Stimulated activated CD4-positive, alpha-beta T cell treated with anti-CD3 and anti-CD28 coated beads, Interleukin-4, amount 100 ng/mL, for 24 hours (primary cell): ENCODE measurements at places on chromosomes 7 and 10.
A peak's percentile ranks its signal among the peaks of the same experiment; 100 is the strongest.

DNA sequence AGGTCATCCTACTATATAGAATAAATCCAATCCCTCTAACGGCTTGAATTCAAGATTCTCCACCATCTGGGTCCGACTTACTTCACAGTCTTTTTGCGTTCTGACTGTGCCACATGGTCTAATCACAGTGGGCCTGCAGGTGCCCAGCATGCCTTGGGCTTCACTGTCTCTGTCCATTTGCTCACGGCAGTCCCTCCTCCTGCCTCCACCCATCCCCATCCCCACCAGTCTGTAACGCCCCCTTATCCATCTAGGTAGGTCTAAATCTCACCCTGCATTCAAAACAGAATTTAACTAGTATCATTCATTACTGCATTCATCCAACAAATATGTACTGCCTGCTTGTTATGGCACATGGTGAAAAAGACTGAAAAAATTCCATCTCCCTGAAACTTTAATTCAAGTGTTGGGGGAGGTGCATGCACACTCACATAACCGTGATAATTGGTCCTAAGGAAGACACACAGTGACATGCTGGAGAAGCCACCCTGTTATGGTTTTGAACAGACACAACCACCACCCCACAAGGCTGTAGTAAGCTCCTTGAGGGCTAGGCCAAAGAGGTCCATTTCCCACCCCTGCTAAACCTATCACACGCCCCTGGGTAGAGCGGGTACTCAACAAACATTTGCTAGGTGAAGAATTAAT lies 24.2 kb downstream of the SORBS1 start:
- no peak for DNase-seq

DNA sequence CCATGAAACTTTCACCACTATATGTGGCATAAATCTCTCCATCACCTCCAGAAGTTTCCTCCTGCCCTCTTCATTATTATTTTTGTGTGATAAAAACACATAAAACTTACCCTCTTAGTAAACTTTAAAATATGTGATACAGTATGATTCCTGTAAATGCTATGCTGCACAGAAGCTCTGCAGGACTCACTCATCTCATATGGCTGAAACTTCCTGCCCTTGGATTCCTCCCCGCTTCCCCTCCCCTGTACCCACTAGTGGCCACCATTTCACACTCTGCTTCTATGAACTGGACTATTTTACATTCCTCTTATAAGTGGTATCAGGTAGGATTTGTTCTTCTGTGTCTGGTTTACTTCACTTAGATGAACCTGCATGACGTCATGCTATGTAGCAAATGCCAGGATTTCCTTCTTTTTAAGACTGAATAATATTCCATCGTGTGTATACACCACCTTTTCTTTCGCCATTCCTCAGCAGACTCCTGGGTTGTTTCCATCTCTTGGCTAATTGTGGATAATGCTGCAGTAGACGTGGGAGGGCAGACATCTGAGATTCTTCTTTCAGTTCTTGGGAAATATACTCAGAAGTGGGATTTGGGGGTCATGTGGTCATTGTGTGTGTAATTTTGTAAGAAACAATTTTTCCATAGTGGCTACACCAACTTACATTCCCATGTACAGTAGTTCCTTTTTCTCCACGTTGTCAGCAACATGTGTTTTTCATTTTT lies 335.2 kb downstream of the SDK1 start:
- DNase-seq: no peak

DNA sequence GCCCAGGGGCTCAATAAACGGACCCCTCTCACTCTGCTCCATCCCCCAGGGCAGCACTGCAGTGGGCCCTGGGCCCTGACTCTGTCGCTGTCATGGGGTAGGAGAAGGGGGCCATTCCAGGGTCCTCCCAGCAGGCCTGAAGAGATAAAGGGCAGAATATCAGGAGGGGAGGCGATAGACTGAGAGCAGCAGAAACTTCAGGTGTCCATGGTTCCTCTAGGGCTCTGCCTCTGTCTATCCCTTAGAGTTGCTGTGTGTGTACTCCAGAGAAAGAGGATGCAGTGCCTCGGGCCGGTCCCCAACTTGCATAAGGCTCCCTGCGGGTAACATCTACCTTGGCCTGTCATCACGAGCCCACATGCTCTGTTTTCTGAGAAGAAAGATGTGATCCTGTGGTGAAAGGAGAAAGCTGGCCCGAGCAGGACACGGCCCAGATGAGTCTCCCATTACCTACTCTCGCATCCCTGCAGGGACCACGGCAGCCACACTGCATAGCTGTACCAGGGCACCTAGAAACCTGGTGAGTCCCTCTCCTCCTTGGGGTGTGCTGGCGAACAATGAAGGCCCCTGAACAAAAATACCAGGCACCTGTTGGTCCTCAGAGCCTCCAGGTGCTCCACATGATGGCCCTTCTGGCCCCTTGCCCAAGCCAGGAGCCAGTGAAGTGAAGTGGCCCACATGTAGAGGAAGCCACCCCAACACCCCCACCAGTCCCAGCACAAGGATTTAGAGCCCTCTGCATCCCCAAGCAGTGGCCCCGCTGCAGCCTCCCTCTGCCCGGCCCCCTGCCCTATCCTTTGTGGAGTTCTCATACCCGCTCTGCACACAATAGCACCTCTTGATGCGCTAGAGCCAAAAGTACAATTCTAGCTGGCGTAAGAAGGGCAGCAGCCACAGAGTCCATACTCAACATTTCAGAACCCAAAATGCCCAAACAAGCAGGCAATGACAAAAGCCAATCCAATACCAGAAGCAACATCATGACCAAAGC lies 106.8 kb downstream of the ARHGAP22 start:
- no peak for DNase-seq

DNA sequence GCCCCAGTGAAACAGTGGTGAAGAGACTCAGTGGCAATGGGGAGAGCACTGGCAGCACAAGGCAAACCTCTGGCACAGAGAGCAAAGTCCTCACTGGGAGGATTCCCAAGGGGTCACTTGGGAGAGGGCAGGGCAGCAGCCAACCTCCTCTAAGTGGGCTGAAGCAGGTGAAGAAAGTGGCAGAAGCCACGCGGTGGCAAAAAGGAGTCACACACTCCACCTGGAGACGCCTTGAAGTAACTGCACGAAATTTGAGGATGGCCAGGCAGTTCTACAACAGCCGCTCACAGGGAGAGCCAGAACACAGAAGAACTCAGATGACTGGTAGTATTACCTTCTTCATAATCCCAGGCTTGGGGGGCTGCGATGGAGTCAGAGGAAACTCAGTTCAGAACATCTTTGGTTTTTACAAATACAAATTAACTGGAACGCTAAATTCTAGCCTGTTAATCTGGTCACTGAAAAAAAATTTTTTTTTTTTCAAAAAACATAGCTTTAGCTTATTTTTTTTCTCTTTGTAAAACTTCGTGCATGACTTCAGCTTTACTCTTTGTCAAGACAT lies 574 bp upstream of the IL6 start:
- peak; percentile 59 for DNase-seq

DNA sequence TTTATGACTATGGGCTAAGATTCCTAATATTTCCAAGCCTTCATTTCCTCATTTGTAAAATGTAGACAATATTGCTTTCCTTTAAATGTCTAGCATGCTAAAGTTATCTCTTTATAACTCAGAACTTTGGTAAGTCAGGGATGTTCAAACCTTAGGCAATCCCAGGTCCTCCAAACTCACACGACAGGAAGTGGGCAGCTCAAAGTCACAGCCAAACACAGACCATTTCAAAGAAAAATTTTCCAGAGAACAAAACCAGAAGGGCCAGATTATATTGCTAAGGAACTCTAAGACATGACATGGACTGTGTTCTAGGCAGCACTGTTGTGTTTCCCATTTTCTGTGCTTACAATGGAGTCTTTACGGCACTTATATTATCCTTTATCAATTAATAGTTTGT lies 87.8 kb upstream of the DYNC1I1 start:
- no peak for DNase-seq

DNA sequence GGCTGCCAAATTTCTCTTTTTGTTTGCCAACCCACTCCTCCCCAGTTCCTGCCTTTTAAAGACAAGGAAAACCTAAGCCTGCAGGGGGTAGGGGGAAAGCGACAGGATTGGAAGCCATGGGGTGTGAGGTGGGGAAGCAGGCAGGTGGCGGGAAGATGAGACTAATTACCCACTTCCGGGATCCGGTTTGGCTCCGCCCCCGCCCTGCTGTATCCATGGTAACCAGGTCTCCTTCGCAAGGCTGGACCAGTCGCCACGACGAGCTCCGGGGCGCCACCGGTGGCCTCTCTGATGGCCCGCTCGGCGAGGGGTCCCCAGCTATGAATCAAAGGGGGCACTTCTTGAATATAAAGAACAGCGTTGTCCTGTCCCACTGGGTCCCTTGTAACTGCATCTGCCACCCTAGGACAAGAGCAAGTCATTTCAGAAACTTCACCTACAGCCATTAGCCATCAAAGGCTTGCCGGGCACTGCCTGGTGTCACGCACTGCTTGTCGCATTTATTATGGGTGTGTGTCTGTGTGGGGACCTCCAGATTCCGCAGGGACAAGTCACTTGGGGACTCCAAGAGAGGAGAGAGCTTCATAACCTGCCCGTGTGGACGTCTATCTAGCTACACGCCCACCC lies 55.4 kb upstream of the LMTK2 start:
- peak; percentile 59 for DNase-seq

DNA sequence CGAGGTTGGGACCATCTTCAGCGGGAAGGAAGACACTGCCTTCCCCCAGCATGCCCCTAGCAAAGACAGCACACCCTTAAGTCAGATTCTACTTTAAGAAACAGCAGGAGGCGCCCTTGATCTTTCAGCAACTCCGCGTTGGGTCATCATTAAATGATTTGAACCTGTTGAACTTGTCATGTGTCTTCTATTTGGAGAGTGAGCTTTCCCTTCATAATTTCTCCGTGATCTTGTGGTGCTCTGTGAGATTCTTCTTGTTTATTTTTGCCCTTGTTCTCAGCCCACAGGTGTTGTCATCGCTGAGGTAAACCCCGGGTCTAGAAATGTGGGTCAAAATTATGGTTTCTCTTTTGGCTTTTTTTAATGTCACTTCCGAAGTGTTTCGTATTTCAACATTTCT lies 49.5 kb upstream of the PITRM1 start:
- no peak for DNase-seq

GRCh38 chr7:132218876-132219275 lies 357.4 kb downstream of the PLXNA4 start:
- DNase-seq: no peak

GRCh38 chr10:13337827-13338196 lies 10.3 kb downstream of the SEPHS1 start:
- no peak for DNase-seq

- DNase-seq: no peak
These were observed 22.0 kb downstream of the INPP5A start for GRCh38 chr10:132559538-132559937.

GRCh38 chr10:112465299-112465883 lies 18.4 kb downstream of the VTI1A start:
- no peak for DNase-seq

DNA sequence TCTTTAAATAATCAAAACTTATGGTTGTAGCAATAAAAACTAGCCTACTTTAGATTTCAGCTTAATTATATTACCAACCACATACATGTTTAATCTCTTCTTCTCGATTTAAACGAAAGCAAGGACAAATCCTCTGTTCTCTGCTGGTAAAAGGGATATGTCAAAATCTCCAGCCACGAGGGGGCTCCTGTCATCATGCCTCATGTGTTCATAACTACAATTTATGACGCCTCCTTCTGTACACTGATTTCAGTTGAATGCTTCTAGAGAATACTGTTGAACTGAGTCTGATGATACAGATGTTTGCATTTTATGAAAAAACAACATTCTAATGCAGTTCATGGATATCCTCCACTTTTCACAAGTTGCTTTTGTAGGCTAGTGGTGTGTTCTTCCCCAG lies 220.0 kb upstream of the DPP6 start:
- no peak for DNase-seq

DNA sequence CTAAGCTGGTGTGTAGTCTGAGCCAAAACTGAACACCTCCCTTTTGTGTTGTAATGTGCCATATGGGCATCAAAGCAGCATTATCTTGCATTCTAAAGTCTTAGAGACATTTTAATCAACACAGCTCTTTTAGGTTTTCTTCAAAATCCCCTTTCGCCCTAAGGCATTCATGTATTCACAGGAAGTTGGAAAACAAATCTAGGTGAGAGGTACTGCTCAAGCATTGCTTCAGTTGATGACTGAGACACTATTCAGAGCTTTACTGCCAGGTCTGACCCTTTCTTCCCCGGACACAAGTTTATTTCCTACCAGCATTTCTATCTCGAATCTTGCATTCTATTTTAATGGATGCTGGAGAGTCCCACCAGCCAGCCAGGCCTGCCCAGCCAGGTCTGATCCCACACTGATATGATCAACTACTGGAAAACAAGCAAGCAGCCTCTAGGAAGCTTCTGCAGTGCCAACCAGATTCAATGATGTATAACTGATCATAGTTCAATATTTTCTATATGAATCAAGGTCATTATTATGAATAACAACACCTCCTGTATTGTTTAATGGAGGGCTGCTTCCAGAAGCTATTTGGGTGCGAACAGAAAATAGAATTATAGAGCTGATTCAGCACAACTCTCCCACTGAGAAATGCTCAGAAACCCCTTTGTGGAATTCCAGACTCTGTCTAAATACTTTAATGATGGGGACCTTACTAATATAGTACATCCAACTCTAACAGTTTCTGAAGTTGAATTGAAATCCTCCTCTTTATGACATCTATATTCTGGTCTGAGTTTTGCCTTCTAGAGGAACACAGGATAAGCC lies 4.0 kb upstream of the BRAF start:
- no peak for DNase-seq

DNA sequence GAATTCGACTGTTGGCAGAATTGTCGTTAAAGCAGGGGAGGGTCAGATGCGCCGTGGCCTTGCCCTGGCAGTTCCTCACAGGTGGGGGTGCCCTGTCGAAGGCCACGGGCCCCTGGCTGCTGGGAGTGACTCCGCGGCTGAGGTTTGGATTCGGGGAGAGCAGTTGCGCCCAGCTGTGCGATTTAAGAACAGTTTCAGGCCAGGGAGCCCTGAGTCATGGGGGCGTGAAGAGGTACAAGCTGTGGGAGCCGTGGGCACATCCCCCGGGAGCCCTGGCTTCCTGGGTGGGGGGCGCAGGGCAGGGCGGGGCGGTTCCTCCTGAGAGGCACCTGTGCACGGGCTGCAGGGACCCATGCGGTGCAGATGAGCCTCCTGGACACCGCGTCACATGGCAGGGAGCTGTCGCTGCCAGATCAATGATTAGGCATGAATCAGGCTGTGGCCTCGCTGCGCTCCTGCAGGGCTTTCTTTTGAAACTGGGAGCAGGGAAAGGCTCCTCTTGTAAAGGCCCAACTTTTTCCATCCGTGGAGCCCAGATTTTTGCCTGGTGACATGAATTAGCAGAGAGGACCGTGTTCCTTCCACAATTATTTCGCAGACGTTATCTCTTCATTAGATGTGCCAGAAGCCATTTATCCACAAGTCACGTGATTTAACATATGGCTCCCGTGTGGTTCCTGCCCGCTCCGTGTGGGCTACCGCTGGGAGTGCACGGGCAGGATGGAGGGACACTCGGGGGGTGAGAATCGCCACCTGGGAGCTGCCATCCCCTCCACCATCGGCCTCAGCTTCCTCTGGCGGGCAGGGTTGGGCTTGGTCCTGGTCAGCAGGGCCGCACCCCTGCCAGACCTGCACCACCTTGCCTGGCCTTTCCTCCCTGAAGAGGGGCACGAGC lies 918 bp downstream of the PWWP2B start:
- DNase-seq: peak; percentile 39
